Stimulated activated CD4-positive, alpha-beta T cell treated with anti-CD3 and anti-CD28 coated beads, Interleukin-15, amount 100 ng/mL, for 1 hour (primary cell): ENCODE measurements at places on chromosomes 4 and X.

GRCh38 chr4:170110285-170110672, 20.5 kb upstream of the AADAT start:
- DNase-seq, result no peak

- DNase-seq, result no peak
Measured at GRCh38 chr4:116665716-116666115, 419.7 kb downstream of the TRAM1L1 start.

GRCh38 chr4:31995943-31996901, 1276.1 kb downstream of the PCDH7 start:
- DNase-seq, result no peak

DNA sequence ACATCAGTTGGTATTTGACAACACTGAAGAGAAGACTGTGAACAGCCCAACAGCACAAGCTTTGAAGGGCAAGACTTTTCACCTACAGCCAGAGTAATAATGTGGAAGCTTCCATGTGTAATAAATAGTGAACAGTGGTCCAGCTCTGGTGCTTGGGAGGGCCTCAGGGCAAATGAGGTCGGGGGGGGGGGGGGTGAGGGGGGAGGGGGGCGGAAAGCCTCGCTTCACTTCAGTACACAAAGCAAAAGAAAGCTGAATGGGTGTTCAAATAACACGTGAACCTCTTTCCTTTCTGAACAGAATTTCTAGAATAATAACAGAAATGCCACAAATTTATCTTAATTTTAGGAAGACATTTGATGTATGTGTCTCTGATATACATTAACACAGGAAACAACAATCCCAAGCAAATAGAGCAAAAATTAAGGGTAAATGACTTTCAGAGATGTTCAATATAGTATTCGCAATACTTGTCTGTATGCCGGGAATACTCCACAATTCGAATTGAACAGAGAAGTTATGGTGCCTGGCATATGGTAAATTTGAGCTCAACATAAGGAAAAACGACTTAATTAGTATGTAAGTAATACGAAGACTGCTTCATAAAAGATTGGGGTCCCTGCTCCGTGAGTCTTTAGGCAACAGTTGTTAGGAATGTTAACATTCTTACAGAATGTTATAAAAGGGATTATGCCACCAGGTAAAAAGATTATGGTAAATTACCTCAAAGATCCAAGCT, 92.6 kb downstream of the FRYL start:
- no peak for DNase-seq

DNA sequence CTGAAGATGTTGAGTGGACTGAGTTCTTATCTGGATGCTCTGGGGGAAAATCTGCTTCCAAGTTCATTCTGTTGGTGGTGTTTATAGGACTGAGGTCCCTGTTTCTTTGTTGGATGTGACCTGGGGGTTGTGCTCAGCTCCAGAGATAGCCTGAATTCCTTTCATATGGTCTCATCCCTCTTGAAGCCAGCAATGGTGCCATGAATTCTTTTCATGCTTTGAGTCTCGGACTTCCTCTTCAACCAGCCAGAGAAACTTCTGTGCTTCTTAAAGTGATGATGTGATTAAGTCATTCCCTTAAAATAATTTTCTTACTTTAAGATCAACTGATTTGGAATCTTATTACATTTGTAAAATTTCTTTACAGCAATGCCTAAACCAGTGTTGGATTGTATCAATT, 233.8 kb upstream of the UGT8 start:
- no peak for DNase-seq

DNA sequence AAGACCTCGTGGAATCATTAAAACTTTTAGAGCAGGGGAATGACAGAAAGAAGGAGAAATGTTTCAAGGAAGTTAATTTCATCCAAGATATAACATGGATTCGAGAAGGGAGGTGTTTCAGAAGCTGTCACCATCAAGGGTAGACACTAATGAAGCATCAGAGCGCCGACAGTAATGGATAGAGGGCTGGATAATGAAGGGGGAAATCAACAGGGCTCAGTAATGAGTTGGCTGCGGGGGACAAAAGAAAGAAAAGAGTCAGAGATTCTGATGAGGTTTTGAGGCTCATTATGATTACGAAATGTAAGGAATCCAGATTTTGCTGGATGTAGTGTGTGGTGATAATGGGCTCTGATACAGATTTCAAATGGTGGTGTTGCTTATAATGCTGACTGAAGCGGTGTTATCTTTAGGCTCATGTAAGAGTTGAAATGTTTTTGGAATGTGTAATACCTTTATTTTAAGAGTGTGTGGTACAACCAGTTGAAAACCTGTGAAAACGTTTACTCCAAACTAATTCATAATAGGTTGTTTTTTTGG, 39.3 kb upstream of the TENM3 start:
- DNase-seq, result no peak

GRCh38 chrX:119421016-119421705, 22.0 kb downstream of the SLC25A43 start:
- no peak for DNase-seq

DNA sequence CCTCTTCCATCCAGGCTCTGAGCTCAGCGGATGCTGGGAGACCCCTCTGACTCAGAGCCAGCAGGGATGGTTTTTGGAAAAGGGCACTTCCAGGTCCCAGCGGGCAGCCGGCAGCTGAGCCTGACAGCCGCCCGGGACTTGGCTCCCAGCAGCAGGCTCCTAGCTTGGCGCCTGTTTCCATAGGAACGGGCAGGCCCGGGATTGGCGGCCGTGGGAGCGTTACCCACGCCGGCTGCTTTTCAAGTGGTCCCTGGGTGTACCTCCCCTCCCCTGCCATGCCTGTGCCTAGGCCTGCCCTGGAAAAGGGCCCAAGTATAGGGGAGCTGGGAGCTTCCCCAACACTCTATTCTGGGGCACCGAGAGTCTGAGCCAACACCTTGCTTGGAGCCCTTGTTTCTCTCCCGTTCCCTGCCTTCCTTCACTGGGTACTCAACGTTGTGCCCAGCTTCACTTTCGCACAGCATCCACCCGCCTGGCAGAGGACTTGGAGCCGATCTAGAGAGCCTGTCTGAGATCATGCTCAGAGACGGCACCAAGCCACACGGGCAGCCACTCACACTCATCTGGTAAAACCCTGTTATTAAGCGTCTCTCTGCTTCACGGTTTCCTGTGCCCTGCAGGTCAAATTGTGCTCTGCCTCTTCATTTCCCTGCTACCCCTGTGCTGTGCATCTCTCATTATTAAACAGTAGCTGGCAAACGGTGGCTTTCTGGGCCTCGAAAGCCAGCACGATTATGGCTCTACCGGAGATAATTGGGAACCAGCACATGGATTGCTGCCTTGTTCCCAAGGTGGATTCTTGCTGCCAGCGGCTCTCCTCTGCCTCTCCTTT, 521.5 kb downstream of the BCOR start:
- no peak for DNase-seq

DNA sequence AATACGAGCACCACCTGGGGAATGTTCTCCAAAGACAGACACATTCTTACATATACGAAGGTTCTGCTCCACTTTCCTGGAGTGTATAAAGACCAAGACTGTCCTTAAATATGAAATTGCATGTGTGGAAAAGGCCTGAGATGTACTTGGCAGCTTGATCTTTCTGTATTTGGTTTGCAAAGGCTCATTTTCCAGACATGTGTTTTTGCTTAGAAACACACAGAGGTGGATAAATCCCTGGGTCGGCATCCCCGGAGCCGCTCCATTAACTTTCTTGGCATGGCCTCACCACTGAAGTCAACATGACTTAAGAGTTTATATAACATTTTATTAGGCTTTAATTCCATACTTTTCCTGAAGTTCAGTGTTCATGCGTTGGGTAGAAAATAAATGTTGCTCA, 239.4 kb downstream of the LDB2 start:
- no peak for DNase-seq

GRCh38 chr4:4625488-4625887, 83.6 kb upstream of the STX18 start:
- DNase-seq, result no peak

DNA sequence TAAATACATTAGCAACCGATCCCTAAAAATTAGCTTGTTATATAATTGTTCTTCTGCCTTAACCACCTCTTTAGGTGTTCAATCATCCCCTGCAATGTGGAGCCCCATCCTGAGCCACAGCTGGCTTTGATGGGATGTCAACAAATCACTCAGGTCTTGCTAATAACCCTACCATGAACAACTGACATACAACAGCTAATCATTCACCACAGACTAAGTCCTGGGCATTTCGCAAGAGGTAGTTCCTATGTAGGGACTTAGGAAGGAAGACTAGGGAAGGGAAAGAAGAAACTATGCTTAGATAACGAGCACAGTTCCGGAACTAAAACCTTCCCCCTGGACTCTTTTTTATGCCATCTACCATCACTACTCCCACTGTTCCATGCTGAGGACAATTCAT, 63.6 kb upstream of the PTCHD1 start:
- DNase-seq, result no peak

DNA sequence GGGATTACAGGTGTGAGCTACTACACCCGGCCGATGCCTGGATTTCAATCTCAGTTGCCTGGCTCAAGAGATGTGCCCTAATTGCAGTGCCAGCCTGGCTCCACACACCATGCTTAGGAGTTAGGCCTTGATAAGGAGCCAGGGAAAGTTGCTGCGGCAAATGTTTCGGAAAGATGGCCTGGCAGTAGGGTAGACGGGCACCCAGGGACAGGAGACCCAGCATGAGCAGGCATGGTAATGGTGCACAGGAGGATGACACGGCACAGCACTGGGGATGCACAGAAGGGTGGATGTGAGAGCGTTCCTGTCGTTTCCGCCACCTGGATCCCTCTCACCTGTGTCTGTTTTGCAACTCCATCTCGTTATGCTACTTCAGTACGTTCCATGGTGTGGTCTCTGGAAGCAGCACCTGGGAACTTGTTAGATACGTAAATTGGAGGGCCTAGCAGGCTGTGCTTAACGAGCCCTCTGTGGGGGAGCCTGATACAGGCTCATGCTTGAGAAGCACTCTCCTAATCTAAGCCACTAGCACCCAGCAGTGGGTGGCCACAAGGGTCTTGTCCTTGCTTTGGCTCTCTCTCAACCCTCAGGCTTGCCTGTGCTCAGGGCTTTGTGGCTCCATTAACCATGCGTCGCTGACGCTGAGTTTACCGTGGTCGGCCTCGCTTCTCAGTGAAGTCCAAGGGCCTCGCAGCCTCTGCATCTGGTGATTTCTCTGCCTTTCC, 20.3 kb downstream of the RNF4 start:
- DNase-seq, result no peak

GRCh38 chr4:128161138-128161537, 100.0 kb downstream of the LARP1B start:
- DNase-seq, result no peak

- DNase-seq, result no peak
Measured at GRCh38 chrX:133412246-133412645, 3.0 kb downstream of the GPC4 start.

- DNase-seq, result no peak
Measured at GRCh38 chr4:61831987-61832386, 631.9 kb downstream of the ADGRL3 start.

- DNase-seq, result no peak
Measured at GRCh38 chr4:173420801-173421200, 21.9 kb upstream of the SCRG1 start.

DNA sequence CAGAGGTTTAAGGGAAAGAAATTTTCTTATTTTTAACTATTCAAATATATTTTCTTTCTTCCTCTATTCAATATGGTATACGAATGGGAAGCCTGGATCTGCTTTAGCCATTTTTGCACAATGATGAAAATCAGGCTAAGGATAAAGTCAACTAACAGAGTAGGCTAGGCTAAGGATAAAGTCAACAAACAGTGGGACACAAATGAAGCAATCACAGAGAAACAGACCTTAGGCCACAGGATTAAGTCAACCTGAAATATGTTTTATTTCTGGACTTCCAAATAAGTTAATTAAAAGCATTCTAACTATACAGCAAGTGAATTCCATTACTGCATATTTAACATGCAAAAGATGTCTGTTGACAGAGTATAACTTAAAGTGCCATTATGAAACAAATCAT, 17.0 kb downstream of the DYNLT3 start:
- DNase-seq, result no peak

DNA sequence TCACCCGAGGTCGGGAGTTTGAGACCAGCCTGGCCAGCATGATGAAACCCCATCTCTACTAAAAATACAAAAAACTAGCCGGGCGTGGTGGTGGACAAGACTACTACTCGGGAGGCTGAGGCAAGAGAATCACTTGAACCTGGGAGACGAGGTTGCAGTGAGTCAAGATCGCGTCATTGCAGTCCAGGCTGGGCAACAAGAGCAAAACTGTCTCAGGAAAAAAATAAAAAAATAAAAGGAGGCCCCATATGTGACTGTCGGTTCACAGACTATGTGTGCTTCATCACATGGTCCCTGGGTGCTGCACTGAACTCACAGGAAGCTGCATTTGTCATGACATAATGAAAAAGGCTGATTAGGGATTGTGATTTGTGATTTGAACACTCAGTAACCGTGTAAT, 6.4 kb downstream of the TRIML1 start:
- no peak for DNase-seq
